ENCODE measurements at places on chromosomes 2 and 18.

DNA sequence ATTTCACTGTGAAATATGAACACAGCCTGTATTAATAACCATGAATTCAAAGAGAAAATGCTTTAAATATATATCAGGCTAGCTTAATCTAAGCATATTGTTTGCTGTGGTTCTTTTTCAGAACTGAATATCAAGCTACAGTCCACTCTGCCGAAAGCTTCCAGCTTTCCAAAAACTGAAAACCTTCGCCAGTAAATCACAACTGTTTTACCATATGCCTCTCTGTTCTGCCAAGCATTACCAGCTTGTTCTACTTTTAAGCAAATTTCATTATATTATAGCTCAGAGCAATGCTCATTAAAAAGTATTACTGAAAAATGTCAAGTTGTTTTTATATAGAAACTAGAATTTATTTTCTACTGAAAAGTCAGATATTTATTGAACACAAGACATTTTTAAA is 277.4 kb downstream of the NRXN1 start:
- DNase-seq = peak; percentile 41

GRCh38 chr2:69089998-69090397 is 77.0 kb downstream of the ANTXR1 start:
- no peak for DNase-seq

DNA sequence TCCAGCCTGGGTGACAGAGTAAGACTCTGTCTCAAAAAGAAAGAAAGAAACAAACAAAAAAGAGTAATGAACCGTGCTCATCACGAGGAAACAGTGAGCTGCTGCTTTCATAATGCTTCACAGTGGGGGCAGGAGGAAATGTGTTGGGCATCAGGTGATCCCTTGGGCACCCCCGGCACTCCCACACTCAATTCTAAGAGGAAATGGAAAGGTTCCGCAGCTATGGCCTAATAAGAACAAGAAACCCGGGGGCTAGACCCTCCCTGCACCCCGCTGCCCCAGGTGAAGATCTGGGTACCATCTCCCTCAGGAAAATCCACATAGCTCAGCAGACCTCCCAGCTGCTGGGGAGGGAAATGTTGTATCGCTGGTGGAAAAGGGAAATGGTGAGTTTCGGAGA is 118.9 kb downstream of the LPIN1 start:
- DNase-seq = no peak

DNA sequence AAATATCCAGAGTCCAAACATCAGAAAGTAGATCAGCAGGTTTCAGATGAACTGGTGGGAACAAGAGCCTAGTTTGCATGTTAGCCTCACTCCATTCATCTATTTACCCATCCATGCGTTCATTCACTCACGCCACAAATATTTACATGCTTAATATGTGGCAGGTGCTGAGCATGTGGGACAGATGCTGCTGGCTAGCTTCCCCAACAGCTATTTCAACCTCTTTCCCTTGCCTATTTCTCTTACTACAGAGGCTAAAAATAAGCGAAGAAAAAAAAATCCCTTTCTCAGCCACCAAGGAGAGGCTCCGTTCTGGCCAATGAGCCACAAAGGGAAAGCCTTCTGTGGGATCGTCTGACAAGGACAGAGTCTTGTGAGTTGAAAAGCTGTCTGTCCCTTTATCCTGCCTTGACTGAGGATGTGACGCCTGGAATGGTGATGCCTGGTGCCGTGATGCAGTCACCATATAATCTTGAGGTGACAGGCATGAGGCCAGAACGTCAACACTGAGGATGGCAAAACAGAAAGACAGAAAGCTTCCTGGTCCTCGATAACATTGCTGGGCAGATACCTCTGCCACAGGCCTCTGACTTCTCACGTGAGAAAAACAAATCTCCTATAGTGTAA is 78.2 kb downstream of the KCTD1 start:
- DNase-seq = peak; percentile 70

- no peak for DNase-seq
Observed at GRCh38 chr18:48354746-48355260, 54.4 kb downstream of the ZBTB7C start.

GRCh38 chr2:3127710-3128109 is 249.9 kb downstream of the EIPR1 start:
- DNase-seq = no peak

DNA sequence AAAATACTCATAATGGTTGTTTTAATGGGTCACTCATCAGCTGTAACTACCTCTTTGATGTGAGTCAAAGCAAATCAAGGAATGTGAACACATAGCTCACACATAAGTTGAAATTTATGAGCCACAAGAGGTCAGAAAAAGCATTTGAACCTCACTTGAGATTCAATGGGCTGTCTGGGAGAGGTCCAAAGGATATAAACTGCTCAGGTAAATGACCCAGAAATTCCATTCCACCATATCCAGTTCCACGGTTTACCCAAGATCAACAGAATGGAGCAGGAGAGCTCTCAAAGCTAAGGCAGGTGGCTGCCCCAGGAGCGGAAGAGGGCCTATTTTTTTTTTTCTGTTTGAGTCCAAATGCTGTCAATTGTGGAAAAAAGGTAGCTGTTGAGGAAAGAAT is 464.1 kb downstream of the TNS1 start:
- no peak for DNase-seq

DNA sequence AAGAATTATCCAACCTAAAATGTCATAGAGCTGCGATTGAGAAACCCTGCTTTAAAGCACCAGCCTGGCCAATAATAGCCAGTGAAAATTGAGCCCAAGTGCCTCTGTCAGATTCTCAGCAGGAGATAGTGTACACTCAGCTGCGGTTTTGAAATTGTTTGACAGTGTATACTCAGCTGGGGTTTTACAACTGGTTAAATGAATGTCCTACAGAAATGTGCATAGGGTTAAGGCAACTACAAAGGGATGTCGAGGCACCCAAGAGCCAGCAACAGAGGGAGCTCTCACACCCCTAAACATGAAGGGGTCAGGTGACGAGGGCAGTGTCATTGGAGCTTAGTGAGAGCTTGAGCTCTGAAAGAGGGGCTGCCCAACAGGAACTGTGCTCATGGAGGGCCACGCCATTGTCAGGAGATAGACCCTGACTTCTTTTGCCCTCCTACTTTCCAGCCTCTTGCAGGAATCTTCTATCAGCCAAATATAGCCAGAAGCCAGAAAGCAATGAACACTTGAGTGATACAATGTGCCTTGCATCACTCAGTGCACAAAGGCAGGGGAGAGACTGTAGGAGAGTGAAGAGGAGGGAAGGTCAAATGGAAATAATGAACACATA is 15.1 kb downstream of the ACTG2 start:
- no peak for DNase-seq

- DNase-seq = peak; percentile 51
Observed at GRCh38 chr2:232533944-232534710, 5.4 kb upstream of the CHRNG start.

DNA sequence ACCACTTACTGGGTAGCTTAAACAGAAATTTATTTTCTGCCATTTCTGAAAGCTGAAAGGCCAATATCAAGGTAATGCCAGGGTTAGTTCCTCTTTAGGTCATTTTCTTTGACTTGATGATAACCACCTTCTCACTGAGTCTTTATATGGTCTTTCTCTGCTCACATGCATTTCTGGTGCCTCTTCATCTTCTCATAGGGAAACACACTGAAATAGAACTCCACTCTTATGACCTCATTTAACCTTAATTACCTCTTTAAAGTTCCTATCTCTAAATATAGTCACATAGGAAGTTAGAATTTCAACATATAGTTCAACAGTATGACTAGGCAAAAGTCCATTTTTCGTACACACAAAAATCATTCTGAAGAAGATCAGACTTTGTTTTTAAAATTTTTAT is 616.8 kb upstream of the VRK2 start:
- DNase-seq = no peak

GRCh38 chr2:143974262-143974661 is 545.7 kb downstream of the ZEB2 start:
- no peak for DNase-seq

DNA sequence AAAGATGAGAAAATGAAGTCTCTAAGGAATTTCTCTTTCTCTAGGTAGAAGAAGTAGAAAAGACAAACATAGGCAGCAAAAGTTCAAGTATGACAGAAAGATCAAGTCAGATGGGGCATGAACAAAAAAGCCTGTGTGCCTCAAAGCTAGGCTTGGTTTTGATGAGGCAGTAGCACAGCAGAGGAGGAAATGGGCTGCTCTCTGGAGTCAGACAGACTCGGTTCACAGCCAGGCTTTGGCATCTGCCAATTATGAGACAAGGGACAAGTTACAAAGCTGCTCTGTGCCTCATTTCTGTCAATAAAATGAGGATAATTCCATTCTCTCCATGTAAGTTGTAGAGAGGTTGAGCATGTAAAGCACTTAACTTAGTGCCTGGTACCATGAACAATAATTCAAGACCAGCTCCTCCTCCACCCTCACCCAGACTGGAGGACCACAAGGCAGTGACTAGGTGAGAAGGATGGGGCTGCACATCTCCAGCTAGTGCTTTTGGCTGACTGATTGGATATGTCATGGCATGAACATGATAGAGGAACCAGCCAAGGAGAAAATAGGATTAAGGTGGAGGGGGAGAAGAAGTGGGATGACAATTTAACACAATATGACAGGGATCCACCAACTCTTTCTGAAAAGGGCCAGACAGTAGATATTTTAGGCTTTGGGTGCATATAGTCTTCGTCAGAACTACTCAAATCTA is 84.6 kb downstream of the TMEM163 start:
- no peak for DNase-seq

GRCh38 chr2:152483276-152484063 is 148.5 kb downstream of the FMNL2 start:
- DNase-seq = peak; percentile 70

DNA sequence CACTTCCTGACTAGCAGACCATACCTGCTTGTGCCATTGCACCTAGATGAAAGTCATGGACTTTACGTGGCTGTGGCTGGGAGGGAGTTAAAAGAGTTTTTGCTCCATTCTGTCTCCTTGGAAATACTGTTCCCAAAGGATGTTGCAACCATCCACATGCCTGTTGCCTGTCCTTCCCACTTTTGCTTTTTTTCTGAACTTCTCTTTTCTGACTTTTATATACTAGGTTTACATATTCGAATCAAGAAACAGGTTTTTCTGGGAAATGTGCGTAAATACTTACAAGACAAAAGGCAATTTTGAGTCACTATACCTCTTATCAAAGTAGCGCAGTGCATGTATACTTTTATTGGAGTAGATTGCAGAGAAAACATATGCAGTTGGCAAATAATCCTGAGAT is 244.8 kb downstream of the PRKCE start:
- no peak for DNase-seq

DNA sequence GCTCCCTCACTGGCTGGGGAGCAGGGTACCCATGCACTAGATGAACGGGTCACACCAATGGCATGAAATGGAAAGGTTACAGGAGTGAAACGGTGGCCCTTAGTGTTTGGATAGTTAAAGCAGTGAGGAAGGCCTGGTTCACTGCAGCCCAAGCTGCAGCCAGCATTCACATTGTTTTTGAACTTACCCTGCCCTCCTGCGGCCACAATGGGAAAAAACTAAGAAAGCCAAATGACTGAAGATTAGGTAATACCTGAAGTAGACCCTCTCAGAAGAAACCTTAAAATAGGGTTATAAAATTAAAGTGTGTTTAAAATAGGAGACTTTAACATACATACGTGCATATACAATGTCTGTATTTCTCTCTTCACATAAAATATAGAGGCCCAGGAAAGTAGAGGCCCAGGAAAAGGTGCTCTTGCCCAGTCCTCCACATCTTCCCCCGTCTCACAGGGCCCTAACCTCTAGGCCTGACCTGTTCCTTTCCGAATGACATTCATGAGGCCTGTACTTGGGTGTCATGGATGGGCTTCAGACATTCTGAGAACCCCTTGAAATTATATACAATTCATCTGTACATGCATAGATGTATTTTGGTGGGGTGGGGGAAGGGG is 33.3 kb downstream of the DOK1 start:
- peak; percentile 89 for DNase-seq

GRCh38 chr2:96501886-96502810 is 3.0 kb downstream of the NEURL3 start:
- DNase-seq = no peak

DNA sequence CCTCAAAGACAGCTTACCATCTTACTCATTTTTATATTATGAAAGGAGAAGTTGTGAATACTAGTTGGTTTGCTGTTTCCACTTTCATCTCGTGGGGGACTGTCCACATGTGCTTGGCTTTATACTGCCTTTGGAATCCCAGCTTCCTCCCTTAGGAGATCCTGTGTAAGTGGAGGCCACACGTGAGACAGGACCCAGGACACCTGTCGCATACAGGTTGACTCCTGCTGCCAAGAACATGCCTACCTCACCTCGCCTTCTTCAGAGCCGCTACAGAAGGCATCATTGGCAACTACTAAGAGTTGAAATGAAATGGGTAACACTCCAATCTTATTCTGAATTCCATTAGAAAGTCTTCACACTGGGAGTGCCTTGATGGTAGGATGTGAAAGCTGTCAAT is 69.3 kb downstream of the PPP4R1 start:
- no peak for DNase-seq

Measured in tongue (tissue), 3 donors.